Activated naive CD4-positive, alpha-beta T cell treated with anti-CD3 and anti-CD28 coated beads, Interleukin-2, amount 10 ng/mL, durations not matched to agents 5 hours and 36 hours (primary cell): ENCODE measurements at places on chromosomes 1 and 21. TPM values are rescaled to one million over a fixed set of nuclear protein-coding genes. Genes with fewer than 3 reads are reported as not detected.

Gene OR2AJ1
- not detected for total RNA-seq

Gene HLX
- total RNA-seq = not detected

Gene KDF1
- total RNA-seq = 0.41 TPM

Gene HPCAL4
- 2.0 TPM for total RNA-seq

Gene ZBTB18
- total RNA-seq = 20.4 TPM

Gene AMPD1
- total RNA-seq = not detected

Gene C8A
- total RNA-seq = not detected

Gene RORC
- 0.70 TPM for total RNA-seq

Gene HSPA6
- total RNA-seq = 0.12 TPM

Gene NHLH1
- total RNA-seq = 0.29 TPM

Gene IQGAP3
- total RNA-seq = 24.9 TPM

Gene FCGR2B
- total RNA-seq = not detected

Gene TSPEAR
- not detected for total RNA-seq

Gene NBPF20
- total RNA-seq = 1.3 TPM

Gene HNRNPU
- total RNA-seq = 373 TPM

Gene LCE3D
- not detected for total RNA-seq

Gene TRNP1
- total RNA-seq = not detected

Gene FOXO6
- not detected for total RNA-seq

Gene CDC42BPA
- total RNA-seq = 0.55 TPM

Gene CYYR1
- total RNA-seq = not detected
